ENCODE measurements at places on chromosomes 5 and 9.

GRCh38 chr9:116491219-116491618, 195.9 kb upstream of the TRIM32 start:
- no peak for DNase-seq

DNA sequence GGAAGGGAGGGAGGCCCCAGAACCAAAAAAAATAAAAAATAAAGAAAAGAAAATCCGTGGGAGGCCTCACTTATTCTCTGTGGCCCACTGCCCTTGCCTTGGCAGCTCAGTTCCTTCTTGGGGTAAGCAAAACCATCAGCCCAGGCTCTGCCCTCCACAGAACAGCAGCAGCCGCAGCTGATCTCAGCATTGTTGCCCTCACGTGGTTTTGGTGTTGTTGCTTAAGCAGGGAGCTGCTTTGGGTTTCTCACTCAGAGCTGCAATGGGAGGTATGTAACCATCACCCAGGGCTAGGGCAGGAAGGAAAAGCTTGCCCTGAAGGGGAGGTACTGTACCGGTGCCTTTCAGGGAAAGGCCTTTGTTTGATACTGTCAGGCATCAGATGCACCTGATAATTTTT, 374.7 kb upstream of the WWC1 start:
- no peak for DNase-seq

GRCh38 chr5:93385655-93386054, 195.4 kb downstream of the NR2F1-AS1 start:
- no peak for DNase-seq

GRCh38 chr5:169584998-169585451, 1.5 kb downstream of the SPDL1 start:
- DNase-seq: no peak

- no peak for DNase-seq
Observed at GRCh38 chr5:68329554-68330255, 114.1 kb downstream of the PIK3R1 start.

- DNase-seq: no peak
Observed at GRCh38 chr9:102569436-102569835, 425.7 kb upstream of the CYLC2 start.

DNA sequence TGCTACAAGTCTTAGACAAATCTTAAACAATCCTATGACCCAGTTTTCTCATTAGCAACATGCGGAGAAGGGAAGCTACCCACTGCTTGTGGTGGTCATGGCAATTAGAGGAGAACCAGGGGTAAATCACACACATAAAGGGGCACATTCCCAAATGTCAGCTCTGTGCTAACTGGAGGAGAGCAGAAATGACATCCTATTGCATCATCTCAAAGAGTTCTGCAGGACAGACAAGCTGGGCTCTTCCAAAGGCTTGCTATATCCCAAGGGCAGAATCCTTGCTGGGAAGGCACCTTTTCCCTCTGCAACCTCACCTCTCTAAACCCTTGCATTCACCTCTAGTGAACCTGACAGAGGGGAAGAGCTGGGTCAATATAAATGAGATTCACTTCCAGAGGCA, 17.0 kb upstream of the WWC1 start:
- no peak for DNase-seq

DNA sequence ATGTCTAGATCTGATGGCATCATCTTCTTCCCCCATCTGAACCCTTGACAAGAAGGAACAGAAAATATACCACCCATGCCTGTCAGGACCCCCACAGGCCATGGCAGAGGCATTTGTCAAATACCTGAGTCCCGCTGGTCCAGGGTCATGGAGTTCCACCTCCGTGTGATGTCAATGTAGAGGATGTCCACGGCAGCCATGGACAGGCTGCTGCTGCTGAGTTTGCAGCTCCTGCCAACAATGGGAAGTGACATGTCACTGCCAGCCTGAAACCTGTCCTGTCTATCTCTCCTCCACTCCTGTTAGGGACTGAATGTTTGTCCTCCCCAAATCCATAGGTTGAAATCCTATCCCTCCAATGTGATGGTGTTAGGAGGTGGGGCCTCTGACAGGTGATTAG, 208.8 kb downstream of the DAB2IP start:
- DNase-seq: no peak

DNA sequence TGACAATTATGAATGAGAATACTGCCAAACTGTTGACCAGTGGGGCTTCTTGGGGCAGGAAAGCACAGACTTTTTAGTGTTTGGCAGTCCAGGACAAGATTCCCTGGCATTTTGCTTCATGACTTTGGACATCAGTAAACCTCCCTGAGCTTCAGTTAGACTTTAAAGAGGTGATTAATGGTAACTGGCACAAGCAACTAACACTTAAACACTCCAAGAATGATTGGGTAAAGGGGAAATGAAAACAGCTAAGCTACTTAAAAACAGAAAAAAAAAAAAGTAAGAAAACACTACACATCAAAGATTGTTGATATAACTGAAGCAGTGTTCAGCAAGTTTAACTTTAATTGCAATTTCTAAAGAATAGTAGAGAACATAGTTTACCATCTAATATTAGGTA, 13.4 kb downstream of the PAIP1 start:
- no peak for DNase-seq

GRCh38 chr5:175427762-175428161, 16.2 kb downstream of the DRD1 start:
- no peak for DNase-seq

GRCh38 chr5:54766748-54767147, 218.6 kb downstream of the ESM1 start:
- DNase-seq: no peak

GRCh38 chr5:10699987-10700386, 61.0 kb downstream of the DAP start:
- DNase-seq: no peak

GRCh38 chr5:67346611-67347010, 150.0 kb upstream of the CD180 start:
- DNase-seq: no peak

DNA sequence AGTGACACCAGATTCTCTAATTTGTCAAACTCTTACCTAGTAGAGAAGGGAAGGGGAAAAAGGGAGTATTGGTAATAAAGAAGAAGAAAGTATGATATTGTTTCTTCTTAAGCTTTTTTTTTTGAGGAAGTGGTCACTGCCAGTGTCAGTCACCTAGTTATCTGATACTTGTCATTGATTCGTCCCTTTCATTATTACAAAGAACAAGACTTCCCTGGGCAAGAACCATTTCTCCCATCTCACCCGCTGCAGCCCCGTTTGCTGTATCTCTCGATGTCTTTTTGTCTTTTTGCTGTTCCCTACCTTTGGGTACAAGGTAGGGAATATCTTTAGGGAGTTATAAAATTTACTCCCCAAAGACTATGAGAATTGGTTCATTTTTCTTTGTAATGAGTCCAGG, 249.0 kb downstream of the ARHGAP26 start:
- no peak for DNase-seq

- DNase-seq: no peak
Observed at GRCh38 chr5:171882118-171882517, 96.5 kb downstream of the SMIM23 start.

DNA sequence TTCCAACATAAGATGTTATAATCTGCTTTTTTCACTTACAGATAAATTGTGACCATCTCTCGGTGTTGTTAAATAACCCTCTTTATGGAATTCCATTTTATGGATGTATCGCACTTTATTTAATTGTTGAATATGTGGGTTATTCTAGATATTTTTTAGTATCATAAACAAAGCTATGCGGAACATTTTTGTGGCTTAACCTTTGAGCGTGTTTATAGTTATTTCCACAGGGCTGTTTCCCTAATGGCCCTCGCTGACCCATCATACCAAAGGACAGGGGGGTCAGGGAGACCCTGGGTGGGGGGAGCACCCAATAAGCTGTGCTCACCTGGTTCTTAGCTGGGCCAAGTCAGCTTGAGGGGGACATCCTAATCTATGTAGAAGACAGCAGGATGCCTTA, 65.3 kb downstream of the NDST1 start:
- DNase-seq: no peak

DNA sequence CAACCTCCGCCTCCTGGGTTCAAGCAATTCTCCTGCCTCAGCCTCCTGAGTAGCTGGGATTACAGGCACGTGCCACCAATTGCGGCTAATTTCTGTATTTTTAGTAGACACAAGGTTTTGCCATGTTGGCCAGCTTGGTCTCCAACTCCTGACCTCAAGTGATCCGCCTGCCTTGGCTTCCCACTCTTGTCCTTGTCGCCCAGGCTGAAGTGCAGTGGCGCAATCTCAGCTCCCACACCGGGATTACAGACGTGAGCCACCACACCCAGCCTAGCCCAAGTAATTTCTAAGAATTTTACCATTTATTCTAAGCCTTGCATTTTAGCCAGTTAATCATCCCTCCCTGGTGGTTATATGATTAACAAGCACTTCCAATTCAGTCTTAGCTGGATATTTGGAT, 11.0 kb downstream of the NAIP start:
- no peak for DNase-seq

- no peak for DNase-seq
Observed at GRCh38 chr9:101625876-101626275, 31.1 kb upstream of the PPP3R2 start.
